Ascending aorta (tissue), 2 donors: ENCODE measurements at places on chromosomes 16 and 17. TPM values are rescaled to one million over a fixed set of nuclear protein-coding genes. Genes with fewer than 3 reads are reported as not detected.

DNA sequence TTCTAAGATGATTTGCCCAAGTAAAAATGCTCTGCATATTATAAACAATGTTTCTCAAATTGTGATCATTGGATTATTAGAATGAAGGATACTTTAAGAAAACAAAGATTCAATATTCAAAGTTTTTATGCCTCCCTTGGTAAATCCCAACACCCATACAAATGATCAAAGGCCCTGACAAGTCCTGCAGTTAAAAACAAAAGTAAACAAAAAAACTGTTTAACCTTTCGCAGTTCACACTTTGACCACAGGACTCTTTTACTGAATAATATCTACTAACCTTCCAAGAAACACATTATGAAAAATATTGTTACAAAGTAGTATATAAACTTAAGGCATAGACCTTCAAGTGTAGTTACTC lies 365.9 kb upstream of the ZFHX3 start:
- DNase-seq: no peak

KRT14 gene
- 10.3 TPM for total RNA-seq

EME1 gene
- not detected for total RNA-seq

ALOX15B gene
- 2.3 TPM for total RNA-seq

GRCh38 chr17:7789131-7789530 lies 44.9 kb upstream of the KDM6B start:
- no peak for DNase-seq

MRPS34 gene
- 170 TPM for total RNA-seq

DNA sequence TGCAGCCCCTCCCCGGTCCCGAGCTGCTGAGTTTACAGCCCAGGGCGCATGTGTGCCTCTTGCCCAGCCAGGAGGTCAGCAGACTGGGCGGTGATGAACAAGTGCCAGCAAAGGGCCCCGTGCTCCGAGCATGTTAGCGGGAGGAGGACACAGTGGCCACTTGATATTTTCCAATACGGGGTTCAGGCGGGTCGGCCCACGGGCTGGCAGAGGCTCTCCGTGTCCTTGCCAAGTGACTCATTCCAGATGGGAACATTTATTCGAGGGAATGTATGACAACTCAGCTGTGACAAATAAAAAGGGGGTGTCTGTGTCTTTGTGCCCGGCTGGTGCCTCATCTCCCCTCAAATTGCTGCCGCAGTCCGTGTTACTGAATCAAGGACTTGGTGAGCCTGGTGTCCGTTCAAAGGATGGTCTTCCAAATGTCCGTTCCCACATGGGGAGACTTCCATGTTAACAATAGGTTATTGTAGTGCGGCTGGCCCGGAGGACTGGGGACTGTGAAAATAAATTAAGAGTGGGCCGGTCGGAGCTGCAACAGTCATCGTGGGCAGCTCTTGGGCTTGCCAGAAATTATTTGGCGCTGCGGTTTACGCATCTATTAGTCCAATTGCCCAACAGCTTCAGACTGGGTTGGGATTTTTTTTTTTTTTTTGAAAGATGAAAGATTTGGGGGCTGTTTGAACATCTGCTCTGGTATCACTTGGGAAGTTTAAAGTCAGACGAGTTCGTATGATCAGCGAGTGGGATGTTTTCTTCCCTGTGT lies 174.0 kb upstream of the CIBAR2 start:
- DNase-seq: peak; percentile 31

GRCh38 chr17:75596320-75597087 lies 8.9 kb downstream of the MYO15B start:
- no peak for DNase-seq

GRCh38 chr16:2691491-2692248 lies 9.3 kb downstream of the KCTD5 start:
- no peak for DNase-seq

TMEM106A gene
- total RNA-seq: 18.5 TPM

GRCh38 chr17:3893003-3893719 lies at the start of gene CAMKK1:
Gene CAMKK1, minus strand, starts transcription at chr17:3893053. Its CDS starts 7,366 bp downstream, at chr17:3885687.
- peak; percentile 91 for DNase-seq

CACNG4 gene
- total RNA-seq: not detected

DNA sequence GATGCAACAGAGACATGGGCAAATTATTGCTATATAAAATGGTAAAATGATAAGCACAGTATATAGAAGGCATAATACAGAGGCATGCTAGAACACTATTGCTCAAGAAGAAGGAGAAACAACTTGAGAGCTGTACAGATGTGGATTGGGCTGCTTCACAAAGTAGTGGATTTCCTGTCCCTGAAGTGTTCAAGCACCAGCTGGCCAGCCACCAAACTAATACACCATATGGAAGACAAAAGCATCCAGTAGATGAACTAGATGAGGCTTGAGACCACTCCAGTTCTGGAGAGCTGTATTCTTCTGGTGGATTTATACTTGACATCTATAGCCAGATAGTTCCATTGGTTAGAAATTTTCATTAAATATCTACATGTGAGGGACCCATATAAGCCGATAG lies 134.1 kb upstream of the GNAO1 start:
- no peak for DNase-seq

GPR142 gene
- total RNA-seq: not detected

DNA sequence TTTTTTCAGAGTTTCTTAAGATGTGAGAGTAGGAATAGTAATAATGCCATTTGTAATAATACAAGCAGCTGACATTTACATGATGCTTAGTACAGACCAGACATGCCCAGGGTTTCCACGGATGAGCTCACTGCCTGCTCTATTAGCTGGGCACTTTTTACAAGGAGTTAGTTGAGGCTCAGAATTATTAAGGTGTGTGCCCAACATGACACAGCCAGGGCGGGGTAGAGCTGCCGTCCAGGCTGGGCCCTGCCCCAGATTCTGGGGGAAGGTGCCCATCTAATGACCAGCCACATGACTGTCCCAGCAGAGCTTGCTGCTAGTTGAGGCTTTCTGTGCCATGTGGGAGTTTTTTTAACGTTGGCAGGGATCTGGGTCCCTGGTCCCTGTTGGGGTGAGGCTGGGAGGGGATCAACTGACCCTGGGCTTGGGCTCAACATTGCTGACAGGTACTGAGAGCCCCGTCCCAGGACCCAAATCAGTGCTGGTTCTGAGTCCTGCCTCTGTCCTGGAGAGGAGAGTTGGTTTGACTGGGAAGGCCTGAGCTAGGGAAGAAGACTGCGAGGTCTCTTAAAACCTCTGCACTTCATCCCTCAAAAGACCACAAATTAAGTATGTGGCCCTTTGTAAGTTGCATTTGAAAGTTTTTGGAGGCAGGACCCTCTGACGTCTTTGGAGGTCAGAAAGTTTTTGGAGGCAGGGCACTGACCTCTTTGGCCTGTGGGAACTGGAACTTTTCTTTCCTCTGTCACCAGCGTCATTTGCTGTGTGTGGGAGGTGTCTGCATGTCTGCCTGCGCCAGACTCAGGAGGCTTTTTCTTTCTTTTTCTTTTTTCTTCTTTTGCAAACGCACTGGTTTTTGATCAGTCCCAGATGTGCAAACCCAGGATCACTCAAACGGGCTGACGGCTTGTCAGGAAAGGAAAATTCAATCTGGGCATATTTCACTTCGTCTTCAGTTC lies 2.2 kb downstream of the CRISPLD2 start:
- DNase-seq: no peak

TMEM238L gene
- not detected for total RNA-seq

- DNase-seq: no peak
Measured at GRCh38 chr16:82699711-82700495, 73.1 kb downstream of the CDH13 start.

GRCh38 chr17:31413874-31414549 lies 22.5 kb downstream of the RAB11FIP4 start:
- no peak for DNase-seq

DNA sequence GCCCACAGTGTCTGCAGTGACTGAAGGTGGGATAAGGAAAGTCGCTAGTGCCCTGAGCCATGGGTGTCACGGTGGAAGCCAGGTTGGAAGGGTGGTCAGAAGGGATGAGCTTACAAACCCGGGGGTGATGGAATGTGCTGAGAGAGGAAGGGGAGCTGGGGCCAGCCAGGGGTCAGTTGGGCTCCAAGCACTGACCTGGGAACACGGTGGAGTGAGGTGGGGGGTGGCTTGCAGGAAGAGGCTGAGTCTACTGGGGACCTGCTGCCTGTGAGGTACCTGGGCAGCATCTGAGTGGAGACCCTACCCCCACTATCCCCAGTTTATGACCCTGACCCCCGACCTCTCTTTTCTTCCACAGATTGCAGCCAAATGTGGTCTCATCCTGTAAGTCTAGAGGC lies 3.1 kb downstream of the TMEM92 start:
- no peak for DNase-seq

DBNDD1 gene
- total RNA-seq: 2.7 TPM

- no peak for DNase-seq
Measured at GRCh38 chr17:43671031-43671692, 9.4 kb upstream of the MEOX1 start.

LRRC36 gene
- total RNA-seq: not detected

DNA sequence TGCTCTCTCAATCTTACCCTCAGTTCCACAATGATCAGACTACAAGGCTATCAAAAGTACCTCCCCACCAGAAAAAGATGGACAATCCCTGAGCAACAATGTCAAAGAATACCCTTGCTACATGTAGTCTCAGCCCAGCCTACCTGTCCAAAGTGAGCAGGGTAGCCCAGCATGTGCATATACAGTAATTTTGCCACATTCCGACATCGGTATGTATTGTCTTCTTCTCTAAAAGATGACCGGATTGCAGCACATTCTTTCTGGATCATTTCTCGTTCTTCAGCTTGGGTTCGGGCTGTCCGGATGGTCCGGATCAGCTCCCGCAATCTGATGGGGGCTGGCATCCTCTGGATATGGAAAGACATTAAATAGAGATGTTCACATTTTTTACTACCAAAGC lies 19.5 kb downstream of the AP1G1 start:
- DNase-seq: no peak

ARHGDIA gene
- total RNA-seq: 314 TPM

DNA sequence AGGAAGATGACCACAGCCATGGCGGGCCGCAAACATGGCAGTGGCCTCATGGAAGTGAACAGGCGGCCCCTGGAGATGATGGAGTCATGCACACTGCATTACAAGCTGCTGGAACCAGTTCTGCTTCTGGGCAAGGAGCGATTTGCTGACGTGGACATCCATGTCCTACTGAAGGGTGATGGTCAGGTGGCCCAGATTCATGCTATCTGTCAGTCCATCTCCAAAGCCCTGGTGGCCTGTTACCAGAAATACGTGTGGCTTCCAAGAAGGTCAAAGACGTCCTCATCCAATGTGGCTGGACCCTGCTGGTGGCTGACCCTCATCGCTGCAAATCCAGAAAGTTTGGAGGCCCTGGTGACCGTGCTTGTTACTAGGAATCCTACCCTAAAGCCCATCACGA lies 13.4 kb upstream of the WSB1 start:
- DNase-seq: no peak

- no peak for DNase-seq
Measured at GRCh38 chr16:57897053-57897784, 73.7 kb downstream of the CNGB1 start.

GRCh38 chr16:66399031-66399430 lies 28.1 kb upstream of the BEAN1 start:
- DNase-seq: no peak

DNA sequence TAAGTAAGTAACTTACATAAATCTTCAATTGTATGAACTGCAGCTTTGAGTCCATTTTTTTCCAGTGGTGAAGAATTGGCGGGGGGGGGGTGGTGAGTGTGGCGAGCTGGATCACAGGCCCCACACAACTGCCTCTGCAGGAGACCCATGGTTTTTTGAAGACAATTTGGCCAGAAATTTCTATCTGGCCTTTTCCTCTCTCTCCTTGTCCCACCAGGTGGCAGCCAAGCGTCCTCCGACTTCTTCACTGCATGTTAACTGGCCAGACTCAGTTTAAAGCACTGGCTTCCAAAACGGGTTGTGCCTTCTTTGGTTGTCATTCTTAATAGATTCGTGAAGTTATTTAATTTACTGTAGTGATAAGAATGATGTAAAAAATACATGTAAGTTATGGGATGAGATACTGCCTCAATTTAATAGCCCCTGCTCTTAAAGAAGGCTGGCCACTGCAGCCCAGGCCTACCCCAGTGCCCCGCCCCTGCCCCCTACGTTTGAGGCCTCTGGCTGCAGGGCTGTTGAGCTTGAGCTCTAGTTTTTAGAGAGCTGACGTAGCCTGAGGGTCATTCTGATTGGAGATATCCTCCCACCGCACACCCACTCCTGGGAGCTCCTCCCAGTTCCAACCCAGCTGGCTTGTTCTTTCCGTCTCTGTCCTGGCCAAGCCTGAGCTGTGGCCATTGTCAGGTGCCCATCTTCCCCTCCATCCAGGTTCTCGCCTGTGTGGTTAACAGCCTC lies 36.4 kb downstream of the AKAP1 start:
- DNase-seq: no peak

DNA sequence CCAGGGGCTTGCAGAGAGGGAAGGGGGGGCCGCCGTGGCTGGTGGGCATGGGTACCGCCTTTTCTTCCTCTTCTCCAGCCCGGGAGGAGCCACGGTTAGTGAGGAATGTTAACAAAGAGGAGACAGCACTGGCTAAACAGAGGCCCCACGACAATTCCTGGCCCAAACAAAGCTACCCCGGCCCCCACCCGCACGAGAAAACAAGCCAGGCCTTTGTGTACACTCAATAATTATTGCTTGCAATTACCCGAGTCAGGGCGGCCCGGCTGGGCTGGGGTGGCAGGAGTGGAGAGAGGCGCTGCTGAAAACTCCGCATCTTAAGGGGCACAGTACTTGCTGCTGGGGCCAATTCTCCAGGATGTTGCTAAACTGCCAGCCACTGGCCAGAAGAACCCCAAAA lies 56.4 kb downstream of the IRX5 start:
- no peak for DNase-seq

ETV4 gene
- total RNA-seq: not detected

- peak; percentile 29 for DNase-seq
Measured at GRCh38 chr17:2786176-2786881, 9.9 kb upstream of the RAP1GAP2 start.

GRCh38 chr17:57431415-57431814 lies 175.1 kb downstream of the MSI2 start:
- DNase-seq: no peak

SNAI3 gene
- total RNA-seq: not detected

- no peak for DNase-seq
Measured at GRCh38 chr16:86578061-86578599, at the start of gene FOXL1. Gene FOXL1, plus strand, starts transcription at chr16:86578549. Its CDS starts 175 bp downstream, at chr16:86578724.

CASKIN2 gene
- 112 TPM for total RNA-seq

SLC5A10 gene
- not detected for total RNA-seq

- no peak for DNase-seq
Measured at GRCh38 chr16:50480206-50480605, 68.0 kb upstream of the NKD1 start.

DNA sequence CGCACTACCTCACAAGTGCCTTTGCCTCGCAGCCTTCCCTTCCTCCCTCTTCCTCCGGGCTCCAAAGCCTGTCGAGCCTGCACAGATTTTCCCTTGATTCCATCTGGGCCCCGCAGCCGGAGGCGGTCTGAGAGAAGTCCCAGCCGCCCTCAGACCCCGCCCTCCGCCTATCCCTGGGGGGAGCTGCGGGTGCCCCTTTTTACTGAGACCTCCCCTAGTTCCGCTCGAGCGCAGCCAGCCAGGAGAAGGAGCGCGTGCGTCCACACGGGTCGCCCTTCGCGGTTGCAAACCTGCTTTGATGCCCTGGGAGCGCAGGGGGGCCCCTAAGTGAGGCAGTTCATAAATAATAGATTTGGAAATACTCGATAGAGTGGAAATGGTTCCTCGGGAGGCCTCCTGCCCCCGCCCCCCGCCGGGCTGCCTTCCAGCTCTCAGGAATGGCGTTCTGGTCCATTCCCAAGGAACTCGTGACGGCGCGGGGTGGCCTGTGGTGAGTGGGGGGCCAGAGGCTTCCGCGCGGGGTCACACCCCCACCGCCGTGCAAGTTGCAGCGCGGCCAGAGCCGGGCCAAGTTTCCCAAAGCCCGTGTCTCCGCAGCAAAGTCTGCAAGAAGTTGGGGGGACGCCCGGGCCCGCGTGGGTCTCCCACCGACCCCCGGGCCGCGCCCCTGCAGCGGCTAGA lies 610 bp downstream of the C16orf74 start:
- no peak for DNase-seq

SHISA9 gene
- 8.9 TPM for total RNA-seq

KRT25 gene
- total RNA-seq: not detected
